ENCODE measurements at places on chromosomes 1 and 21.

- no peak for DNase-seq
Observed at GRCh38 chr1:172140072-172140471, 280.4 kb upstream of the C1orf105 start.

GRCh38 chr1:1391225-1391624, 7.9 kb downstream of the CCNL2 start:
- no peak for DNase-seq

DNA sequence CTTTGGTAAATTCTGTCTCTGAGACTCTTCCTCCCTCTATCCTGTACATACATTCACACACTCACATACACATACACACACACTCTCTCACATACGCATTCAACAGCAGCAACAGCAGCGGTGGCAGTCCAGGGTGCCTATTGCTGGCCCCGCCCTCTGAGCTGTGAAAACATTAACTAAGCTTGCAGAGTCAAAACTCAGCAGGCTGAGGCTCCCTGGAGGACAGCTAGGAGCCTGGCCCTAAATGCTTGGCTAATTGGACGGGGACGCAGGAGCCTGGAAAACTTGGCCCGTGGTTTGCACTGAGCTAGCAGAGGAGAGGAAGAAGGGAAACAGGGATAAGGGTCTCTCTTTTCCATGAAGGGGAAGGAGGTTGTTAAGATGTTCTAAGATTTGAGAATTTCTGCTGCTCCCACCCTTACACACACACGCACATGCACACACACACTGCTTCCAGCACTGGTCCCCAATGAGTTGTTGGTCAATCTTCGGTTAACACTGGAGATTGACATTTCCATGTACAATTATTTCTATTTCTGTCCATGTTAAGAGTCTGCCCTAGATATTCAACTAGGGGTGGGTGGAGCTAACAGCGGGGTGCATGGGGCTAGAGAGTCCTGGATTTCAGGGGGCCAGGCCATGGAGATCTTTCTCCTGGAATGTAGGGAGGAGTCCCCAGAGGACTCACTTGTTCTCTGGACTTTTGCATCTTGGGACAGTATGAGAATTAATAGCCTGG, 94.2 kb downstream of the PLXNA2 start:
- no peak for DNase-seq

DNA sequence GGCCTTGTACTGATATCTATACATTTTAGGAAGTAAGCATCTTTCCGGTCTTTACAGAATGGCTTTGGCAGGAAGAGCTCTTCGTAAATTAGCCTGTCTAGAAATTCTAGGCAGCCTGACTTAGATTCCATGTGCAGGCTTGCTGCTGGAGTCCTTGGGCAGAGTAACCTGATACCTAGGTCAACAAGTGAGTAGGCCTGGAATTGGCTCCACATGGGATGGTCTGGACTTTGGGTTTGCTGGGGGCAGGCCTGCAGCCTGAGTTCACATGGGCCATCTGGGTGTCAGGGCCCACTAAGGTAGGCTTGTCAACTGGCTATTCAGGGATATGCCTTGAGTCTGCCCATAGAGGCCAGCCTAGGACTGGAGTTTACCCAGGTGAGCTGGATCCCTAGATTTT, 59.6 kb upstream of the CYYR1 start:
- no peak for DNase-seq

Measured in AG10803 (cell line).